ENCODE measurements at places on chromosomes 2 and 18.
A peak's percentile ranks its signal among the peaks of the same experiment; 100 is the strongest.

- DNase-seq: no peak
Observed at GRCh38 chr2:33322612-33323011, 153.8 kb upstream of the RASGRP3 start.

GRCh38 chr2:9618410-9618809, 12.4 kb downstream of the YWHAQ start:
- no peak for DNase-seq

DNA sequence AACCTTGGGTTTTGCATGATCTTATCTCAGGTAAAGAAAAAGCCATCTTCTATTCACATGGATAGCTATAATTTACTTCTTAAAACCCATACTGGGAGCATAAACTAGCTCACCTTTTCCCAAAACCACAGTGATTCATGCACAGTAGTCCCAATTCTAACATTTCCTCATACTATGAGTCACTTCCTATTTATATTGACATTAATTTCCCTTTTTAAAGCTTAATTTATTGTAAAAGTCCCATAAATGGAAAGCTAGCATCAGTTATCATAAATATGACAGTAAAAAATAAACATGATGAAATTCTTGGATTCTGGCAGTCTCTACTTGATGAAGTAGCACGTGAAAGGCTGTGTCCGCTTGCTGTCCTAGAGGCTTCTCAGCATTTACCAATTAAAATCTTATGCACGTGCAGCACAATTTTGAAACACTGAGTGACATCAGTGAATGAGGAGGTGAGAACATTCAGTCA, 180.1 kb downstream of the CDH2 start:
- DNase-seq: peak; percentile 67

GRCh38 chr2:228263156-228263555, 81.7 kb upstream of the SPHKAP start:
- no peak for DNase-seq

DNA sequence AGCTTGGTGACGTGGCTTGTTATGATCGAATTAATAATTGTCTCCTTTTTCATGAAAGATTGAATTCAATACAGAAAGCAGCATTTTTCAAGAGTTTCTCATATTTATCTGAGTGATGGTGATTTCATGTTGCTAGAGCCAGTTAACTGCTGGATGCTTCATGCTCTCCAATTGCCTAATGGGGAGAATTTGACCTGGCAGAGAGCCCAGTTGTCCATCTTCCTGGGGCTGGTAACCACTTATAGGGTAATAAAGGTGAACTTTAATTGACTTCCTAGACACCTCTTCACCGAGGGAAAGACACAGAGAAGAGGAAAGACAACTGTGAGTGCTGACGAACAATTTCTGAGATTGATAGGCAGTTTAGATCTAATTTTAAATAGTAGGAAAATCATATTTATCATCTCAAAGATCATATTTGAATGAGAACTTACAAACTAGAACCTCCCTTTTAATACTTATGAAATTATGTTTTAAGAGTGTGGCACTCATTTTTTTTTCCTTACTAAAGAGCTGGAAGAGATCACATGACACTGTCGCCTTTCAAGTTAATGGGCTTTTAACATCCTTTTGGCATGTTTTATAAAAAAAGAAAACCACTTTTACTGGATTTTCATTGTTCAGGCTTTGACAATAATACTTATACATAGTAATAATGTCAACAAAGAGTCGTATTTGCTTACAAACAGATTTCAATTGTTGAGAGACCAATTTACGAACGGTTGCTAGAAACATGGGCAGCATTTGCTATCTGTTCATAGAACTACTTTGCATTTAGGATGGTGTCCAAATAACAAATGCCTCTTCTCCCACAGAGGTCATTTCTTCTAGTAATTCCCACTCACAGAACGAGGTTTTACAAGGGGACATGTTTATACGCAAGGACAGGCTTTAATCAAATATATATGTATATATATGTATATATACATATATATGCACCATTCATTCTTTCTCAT, 153.3 kb downstream of the RAPGEF4 start:
- peak; percentile 27 for DNase-seq

DNA sequence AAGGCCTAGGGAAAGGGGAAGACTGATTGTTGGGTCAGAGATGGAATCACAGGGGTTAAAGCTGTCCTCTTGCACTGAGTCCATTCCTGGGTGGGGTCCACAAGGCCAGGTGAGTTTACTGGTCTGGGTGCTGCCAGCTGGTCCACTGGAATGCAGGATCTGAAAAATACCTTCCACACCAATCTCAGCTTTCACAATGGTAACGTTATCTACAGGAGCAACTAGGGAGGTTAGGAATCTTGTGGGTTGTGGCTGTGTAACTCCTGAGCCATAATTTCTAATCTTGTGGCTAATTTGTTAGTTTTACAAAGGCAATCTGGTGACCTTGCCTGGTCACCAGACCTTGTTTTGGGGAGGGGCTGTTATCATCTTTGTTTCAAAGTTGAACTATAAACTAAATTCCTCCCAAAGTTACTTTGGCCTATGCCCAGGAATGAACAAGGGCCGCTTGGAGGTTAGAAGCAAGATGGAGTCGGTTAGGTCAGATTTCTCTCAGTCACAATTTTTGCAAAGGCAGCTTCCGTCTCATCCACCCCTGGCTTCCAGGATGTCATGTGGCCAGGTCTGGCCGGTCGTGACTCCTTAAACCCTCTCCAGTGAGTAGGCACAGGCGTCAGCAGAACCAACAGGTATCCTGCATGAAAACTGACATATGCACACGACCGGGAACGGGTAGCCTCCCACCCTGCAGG, 123.3 kb upstream of the SH3BP4 start:
- no peak for DNase-seq

- DNase-seq: no peak
Observed at GRCh38 chr2:38934742-38935141, 45.1 kb downstream of the ARHGEF33 start.

GRCh38 chr2:100857915-100858314, 38.0 kb downstream of the NPAS2 start:
- DNase-seq: peak; percentile 64

GRCh38 chr2:45008296-45009129, 739 bp downstream of the SIX2 start:
- peak; percentile 12 for DNase-seq

DNA sequence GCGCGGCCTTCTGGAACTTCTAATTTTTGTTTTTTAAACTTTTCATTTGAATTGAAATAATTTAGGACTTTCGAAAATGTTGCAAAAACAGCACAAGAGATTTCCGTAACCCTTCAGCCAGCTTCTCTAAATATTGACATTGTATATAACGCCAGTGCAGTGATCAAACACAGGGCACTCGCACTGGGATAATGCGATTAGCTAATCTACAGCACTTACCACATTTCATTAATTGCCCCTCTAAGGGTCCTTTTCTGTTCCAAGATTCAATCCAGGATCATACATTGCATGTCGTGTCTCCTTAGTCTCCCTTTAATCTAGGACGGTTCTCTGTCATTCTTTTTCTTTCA, 343 bp upstream of the CD302 start:
- no peak for DNase-seq

- no peak for DNase-seq
Observed at GRCh38 chr18:34647251-34647650, 62.8 kb upstream of the DTNA start.

DNA sequence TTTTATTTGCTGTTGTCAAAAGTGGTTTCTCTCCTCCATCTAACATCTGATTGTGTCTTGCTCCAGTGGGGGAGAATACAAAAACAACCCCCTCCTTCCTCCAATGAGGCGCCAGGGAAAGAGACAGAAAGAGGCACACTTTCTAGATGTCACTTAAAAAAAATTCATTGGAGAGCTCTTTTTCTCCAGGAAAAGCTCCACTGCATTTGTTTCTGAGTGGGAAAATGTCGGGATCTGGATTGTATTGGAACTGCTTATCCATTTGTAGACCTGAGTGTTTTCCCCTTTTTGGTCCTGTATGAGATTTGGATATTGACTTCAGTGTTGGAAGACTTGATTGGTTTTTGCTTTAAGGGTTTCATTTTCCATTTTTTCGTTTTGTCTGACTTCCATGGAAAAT, 995 bp downstream of the MBD5 start:
- DNase-seq: no peak

DNA sequence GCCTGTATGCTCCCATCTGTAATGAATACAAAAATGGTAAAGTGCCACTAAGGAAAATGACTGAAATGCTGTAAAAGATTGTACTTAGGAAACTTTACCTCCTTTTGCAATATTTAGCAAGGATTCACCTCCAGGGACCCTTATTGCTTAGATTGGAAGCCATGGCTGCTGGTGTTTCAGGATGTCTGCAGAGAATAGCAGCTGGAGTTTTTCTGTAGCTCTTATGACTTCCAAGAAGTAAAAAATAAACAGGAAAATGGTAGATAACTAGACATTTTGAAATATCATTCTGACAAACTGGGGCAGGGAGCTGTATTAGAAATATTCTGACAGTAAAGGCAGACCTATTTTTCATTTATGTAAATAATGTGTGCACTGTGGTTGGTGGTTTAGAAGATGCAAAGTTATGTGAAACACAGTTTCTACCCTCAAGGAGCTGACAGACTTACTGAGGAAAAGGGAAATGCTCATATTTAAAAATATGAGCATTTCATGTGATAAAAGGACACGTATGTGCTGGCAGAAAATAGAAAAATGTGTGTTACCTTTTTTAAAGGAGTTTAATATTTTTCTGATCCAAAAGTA, 224.9 kb upstream of the BOD1L2 start:
- DNase-seq: no peak

- DNase-seq: peak; percentile 16
Observed at GRCh38 chr2:211093743-211094303, 537.4 kb downstream of the CPS1 start.

DNA sequence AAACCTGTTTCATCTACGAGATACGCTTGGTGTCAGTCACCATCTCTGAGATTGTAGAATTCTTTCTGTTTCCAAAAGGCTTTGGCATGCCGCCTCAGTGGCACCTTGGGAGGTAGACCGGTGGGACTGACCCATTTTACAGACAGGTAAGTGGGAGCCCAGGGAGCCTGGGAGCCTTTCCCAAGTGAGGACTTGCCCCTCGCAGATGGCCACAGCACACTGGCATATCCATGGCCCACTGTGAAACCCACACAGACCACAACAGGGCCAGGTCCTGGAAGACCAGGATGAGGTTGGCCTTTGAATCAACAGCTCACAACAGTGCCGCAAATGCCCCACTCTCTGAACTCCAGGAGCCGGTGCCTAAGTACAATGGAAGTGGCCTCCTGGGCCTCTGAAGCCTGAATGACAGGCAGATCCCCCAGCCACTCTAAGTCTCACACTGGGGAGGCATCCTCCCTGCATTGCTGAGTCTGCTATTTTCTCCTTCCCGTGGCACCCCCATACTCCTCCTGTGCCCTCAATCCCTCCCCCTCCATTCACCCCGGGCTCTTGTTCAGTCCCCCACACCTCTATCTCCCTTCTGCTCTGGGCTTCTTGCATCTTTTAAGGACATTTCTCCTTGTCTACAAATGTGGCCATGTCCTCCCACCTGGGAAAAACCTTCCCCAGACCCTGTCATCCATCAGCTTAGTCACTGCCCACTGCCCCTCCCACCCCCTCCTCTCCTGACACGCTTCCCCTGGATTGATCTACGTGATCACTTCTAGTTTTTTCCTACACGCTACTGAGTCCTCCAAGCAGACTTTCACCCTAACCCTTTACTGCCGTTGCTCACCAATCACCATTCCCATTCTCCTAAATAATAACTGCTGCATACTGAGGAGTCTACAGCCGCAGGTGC, 26.2 kb downstream of the CENPA start:
- DNase-seq: no peak

DNA sequence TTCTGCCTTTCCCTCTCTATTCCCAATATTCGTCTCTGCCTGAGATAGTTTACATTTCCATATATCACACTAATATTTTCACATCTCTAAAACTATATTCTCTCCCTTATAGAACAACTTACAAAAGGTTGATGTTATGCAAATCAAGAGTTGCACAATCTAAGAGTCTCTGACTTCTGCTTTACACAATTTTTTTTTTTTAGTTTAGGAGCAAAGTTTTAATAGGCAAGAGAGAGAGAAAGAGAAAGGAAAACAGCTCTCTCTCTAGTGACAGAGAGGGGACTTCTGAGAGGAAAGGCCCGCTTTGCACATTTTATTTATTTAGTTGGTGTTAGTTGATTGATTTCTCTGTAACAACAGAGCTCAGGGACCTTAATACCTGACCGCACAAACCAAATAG, 380.2 kb downstream of the TXNL1 start:
- peak; percentile 5 for DNase-seq

DNA sequence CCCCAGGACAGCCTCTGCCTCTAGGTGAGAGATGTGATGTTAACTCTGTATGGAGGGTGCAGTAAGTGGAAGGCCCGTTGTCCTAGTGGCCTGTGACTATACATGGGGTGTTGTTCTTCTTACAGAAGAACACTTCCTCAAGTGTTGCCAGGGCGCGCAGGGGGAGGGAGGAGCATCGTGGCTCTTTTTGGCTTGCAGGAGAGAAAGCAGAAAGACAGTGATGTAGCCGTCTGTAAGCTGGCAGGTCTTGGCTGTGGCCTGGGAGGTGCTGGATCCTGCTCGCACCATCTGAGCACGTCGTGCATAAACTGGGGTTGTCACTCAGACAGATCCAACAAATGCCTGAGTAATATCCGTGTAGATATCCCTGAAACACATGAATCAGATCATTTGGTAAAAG, 44.3 kb downstream of the ZNF236 start:
- DNase-seq: no peak

DNA sequence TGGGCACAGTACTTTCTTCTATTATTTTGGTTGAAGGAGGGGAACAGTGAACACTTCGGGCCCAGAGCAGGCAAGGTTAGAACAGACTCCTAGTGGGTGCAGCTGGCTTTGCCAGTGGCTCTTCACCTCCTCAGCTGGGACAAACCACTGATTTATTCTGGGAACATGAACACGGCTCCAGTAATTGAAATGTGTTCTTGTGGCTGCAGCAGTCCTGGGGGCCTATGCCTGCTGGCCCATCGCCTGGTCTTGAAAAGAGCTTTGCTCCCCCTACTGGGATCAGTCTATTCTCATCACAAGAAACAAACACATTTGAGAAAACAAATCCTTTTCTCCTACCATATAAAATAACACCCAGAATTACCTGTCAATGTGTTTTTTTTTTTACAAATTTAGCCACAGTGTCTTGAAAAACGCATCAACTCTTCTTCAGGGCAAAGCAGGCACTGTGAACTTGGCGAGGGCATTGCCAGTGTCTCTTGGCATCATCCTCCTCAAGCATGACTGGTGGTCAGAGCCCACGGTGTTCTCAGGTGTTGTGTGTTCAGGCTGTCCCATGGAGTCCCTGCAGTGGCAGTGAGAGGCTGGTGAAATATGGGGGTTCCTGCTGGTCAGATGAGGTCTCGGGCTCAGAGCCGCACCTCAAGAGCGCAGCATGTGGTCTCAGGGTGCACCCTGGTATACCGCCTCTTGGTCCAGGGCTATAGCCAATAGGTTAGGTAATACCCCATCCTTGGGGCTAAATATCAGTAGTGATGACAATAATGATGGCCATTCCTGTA, 51.3 kb downstream of the RNF144A start:
- peak; percentile 59 for DNase-seq

GRCh38 chr2:42770288-42771131, 6.6 kb upstream of the OXER1 start:
- DNase-seq: peak; percentile 74

DNA sequence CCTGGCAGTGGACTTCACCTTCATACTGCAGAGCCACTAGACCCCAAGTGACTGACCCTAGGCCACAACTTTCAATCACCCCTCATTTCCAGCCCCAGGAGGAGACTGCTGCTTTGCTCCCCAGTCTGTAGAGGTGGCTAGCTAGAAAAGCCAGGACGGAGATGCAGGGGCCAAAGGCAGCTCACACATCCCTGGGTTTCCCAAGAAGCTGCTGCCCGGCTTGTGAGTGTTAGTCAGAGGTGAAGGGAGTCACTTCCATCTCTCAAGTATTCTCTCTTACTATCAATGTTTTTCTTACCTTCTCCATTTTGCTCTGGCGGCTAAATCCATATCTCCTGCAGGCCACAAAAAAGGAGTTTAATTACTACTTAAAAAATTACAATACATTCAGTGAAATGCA, 36.2 kb downstream of the CCDC93 start:
- peak; percentile 62 for DNase-seq

Measured in iris pigment epithelial cell (primary cell).